Activated CD4-positive, CD25-positive, alpha-beta regulatory T cell treated with anti-CD3 and anti-CD28 coated beads, Interleukin-2, amount 50 U/mL, for 24 hours (primary cell): ENCODE measurements at places on chromosomes 4 and X.
A peak's percentile ranks its signal among the peaks of the same experiment; 100 is the strongest.

- ATAC-seq = no peak
Measured at GRCh38 chr4:120299631-120300030, 233.0 kb upstream of the MAD2L1 start.

DNA sequence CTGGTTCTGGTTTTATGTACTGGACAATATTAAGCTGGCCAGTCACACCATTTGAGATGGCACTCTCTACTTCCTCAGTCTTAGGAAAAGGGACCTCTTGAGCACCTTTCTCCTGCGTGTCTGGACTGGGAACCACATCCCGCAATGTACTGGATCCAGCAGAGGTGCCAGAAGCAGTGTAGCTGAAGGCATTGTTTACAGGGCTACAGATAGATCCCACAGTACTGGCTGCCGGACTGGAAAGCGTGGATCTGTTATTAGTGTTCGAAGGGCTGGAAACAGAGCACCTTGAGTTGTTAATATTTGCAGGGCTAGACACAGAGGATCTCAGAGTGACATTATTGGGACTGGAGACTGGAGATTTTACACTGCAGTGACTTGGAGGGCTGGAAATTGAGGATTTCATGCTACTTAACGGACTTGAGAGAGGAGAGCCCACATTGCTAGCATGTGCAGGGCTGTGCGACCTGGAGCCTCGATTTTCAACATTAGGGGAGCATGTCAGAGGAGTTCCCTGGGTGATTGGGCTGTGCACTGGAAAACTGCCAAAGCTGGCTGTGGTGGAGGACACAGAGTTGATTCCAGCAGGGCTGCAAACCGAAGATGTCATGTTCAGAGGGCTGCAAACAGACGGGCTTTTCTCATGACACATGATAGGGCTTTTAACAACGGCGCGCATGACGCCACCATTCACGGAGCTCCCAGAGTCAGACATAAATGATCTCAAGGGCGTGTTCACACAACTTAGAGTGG, 6.4 kb downstream of the NR3C2 start:
- no peak for ATAC-seq

DNA sequence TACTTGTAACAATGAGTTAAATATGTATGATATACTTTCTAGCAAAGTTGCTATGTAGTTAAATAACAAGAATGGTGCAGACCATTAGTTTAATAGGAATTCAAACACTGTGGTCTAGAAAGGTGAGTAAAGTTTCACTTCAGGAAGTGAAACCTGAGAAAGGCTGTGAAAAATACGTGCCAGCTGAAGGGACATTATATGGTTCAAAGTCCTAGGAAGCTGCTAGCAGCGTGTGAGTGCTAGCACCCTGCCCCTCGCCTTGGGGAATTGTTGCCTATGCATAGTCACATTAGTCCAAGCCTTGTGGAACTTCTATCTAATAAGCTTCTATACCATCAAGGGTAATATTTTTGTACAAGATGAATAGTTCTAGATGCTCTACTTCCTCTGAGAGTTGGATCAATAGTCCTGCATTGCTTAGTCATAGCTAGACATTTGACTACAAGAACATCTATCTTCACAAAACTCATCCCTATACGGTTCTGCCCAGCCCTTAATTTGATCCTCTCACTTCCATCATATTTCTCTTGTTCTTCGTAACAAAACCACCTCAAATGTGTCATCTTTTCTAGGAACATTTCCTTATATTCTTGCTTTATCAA, 45.8 kb upstream of the ARSJ start:
- ATAC-seq = no peak

DNA sequence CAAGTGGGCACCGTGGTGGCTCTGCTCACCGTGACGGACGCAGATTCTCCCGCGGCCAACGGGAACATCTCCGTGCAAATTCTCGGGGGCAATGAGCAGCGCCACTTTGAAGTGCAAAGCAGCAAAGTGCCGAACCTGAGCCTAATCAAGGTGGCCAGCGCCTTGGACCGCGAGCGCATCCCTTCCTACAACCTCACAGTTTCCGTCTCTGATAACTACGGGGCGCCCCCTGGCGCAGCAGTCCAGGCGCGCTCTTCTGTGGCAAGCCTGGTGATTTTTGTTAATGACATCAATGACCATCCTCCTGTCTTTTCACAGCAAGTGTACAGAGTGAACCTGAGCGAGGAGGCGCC, 2.7 kb downstream of the FAT4 start:
- no peak for ATAC-seq

DNA sequence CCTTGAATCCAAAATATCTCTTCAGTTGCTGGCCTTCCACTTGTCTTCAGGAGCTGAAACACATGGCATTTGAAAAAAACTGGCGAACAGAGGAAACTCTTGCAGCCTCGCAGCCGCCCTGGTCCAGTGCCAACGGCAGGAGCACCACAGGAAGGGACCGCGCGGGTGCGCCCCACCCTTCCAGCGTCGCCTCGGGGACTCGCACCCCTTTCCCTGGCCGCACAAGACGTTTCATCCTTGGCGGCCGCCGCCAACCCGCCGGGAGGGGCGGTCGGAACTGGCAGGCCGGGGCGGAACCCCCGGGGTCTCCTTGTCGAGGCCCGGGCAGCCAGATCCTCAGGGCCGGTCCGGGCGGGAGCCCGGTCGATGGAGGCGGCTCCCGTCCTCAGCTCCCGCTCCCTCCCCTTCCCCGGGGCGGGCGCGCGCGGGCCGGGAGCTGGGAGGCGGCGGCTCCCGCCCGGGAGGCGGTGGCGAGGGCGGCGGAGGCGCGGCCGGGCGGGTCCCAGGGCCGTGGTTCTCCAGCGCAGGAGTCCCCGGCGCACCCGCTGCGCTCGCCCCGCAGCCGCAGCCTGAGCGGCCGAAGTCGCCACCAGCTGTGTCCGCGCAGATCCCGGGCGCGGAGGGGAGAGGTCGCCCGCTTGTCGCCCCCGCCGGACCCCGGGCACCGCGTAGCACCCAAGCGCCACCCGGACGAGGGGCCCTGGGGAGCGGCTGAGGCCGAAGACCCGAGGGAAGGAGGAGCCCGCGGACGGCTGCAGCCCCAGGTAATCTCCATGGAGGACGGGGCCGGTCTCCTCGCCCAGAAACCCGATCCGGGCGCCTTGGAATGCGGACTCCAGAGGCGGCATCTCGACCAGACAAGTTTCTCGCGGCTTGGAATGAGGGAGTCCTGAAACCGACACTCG, 886 bp upstream of the NDST3 start:
- ATAC-seq = no peak

DNA sequence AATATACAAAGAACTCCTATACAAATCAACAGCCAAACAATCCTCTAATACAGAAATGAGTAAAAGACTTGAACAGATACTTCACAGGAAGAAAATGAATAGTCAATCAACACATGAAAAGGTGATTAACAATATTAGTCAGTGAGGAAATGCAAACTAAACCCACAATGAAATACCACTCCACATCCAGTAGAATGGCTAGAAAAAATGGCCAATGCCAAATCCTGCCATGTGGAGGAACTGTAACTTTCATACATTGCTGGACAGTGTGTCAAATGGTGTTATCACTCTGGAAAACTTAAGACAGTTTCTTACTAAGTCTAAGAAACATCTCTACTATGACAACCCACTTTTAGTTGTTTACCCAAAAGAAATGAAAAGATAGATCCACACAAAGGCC, 59.5 kb downstream of the NSG1 start:
- ATAC-seq = peak; percentile 24

DNA sequence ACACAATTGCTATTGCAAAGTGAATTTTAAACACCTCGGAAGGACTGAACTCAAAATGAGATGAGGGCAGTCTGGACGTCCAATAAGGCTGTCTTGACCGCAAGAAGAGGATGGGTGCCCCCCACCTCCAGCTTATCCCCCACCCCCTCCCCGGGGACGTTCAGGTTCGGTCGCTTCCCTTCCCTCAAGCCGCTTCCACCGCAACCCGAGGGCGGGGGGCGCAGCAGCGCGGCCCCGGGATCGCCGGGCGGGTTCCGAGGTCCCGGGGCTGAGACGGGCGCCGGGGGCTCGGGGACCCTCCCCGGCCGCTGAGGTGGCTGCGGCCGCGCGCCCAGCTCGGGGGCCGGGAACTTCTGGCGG, 480 bp downstream of the USP46 start:
- no peak for ATAC-seq

GRCh38 chrX:123432361-123433150, 248.5 kb downstream of the GRIA3 start:
- no peak for ATAC-seq

DNA sequence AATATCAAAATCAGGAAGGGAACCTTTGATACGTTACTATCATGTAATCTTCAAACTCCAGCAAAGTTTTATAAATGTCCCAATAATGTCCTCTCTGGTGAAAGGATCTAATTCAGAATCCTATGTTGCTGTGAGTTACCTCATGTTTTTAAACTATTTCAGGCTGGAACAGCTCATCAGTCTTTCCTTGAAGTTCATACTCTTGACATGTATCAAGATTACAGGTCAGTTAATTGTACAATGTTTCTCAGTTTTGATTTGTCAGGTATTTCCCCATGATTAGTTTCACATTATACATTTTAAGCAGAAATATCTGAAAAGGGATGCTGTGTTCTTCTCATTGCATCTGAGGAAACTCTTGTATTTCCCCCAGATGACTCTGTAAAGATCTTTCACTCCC, 136.5 kb upstream of the HS3ST1 start:
- peak; percentile 38 for ATAC-seq

- ATAC-seq = no peak
Measured at GRCh38 chr4:168655182-168655581, 158.3 kb downstream of the PALLD start.

DNA sequence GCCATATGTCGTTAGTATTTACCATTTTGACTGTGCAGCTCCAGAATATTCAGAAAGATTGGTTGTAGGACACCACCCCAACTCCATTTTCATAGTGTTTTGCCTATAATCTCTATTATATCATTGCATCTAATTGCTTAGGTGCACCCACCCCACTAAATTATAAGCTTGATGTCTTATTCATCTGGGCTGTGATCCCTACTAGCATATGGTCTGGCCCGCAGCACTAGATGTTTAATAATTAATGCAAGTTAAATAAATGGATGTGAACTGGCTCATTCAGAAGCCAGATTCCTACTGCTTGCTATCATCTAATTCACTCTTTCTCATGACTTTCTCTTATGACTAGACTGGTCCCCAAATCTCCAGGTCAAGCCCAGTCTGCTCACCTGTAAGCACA, 143.5 kb downstream of the RELL1 start:
- ATAC-seq = no peak

- no peak for ATAC-seq
Measured at GRCh38 chr4:5979981-5980380, 38.2 kb downstream of the C4orf50 start.

DNA sequence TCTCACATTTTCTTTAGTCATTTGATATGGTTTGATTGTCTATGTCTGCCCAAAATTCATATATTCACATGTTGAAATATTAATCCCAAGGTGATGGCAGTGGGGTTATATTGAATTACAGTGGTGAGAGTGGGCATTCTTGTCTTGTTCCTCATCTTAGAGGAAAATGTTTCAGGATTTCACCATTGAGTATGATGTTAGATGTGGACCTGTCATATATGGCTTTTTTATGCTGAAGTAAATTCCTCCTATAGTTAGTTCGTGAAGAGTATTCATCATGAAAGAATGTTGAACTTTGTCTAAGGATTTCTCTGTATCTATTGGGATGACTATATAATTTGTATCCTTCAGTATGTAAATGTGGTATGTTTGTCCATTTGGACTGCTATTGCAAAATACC, 512.3 kb upstream of the EPHA5 start:
- no peak for ATAC-seq

DNA sequence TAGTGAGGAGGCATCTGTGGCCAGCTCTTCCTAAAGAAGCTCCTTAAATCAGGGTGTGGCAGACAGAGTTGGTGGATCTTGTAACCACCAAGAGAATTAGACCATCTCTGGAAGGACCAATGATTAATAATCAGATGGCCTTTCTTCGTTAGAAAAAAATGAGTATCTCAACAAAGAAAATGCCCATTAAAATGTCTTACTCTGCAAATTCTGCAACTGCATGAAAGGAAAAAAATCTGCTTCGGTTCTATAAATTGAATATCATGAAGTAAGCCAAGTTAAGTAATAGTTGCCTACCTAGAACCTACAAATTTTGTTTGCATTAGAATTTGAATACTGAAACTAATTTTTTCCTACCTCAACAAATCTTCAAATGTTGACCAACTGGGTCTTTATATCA, 4.2 kb upstream of the DCLK2 start:
- no peak for ATAC-seq

- no peak for ATAC-seq
Measured at GRCh38 chr4:36056136-36056535, 188.2 kb downstream of the ARAP2 start.

- no peak for ATAC-seq
Measured at GRCh38 chrX:23403849-23404248, 69.2 kb downstream of the PTCHD1 start.

DNA sequence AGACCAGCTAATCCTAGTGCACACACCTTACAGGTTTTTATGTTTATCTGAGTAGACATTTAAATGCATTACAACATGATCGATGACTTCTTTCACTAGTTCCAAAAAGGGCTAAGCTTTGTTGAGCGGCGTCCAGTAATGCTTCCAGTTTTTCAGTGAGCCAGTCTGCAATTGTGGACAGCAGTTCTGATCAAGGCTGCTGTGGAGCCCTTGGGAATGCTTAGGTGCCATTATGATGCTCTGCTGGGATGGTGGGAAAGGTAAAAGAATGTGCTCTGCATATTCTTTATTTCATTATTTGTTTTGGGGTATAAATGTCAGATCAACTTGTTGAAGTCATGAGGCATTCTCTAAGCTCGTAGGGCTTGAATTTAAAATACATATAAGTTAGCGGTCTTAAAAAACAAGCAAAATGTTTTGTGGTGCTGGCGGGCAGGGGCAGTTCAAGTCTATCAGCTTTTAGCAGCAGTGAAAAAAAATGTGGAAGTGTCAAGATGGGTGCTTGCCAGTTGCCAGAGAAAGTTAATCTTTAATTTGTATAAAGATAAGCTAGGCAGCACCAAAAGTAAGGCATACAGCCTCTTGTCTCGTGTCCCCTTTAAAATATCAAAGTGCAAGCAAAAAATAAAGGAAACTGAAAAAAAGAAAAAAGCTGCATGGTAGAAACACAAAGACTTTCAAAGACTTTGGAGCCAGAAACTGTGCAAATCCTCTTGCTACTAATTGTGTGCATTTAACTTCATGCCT, 5.8 kb downstream of the MID1IP1 start:
- ATAC-seq = no peak

GRCh38 chrX:48909703-48910294, 1.6 kb downstream of the SLC35A2 start:
- no peak for ATAC-seq

DNA sequence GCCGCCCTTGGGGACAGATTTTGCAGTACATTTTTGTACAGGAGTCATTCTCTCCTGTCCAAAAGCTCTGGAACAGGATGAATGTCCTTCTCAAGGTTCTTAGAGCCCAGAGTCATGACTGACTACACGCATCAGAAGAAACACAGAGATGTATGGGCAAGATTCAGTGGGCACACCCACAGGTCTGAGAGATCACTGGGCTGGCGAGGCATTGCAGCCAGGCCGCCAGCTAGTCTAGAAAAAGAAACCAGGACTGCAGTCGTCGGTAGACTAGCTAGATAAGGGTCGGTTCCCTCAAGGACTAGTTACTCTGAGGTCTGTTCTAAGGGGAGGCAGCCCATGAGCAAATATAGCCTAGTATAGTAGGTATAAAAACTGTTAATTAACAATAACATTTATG, 19.8 kb downstream of the GBA3 start:
- no peak for ATAC-seq
